Mucosa of gallbladder (tissue), 1 donor: ENCODE measurements at places on chromosomes 13 and 19. TPM values are rescaled to one million over a fixed set of nuclear protein-coding genes. Genes with fewer than 3 reads are reported as not detected.
A peak's percentile ranks its signal among the peaks of the same experiment; 100 is the strongest.

Gene C19orf85
- not detected for total RNA-seq

Gene SLC44A2
- 223 TPM for total RNA-seq

Gene POU4F1
- not detected for total RNA-seq

GRCh38 chr13:46992383-46992952 is 95.6 kb upstream of the HTR2A start:
- DNase-seq = no peak

GRCh38 chr13:112454648-112455334 is 78.6 kb downstream of the SPACA7 start:
- no peak for DNase-seq

DNA sequence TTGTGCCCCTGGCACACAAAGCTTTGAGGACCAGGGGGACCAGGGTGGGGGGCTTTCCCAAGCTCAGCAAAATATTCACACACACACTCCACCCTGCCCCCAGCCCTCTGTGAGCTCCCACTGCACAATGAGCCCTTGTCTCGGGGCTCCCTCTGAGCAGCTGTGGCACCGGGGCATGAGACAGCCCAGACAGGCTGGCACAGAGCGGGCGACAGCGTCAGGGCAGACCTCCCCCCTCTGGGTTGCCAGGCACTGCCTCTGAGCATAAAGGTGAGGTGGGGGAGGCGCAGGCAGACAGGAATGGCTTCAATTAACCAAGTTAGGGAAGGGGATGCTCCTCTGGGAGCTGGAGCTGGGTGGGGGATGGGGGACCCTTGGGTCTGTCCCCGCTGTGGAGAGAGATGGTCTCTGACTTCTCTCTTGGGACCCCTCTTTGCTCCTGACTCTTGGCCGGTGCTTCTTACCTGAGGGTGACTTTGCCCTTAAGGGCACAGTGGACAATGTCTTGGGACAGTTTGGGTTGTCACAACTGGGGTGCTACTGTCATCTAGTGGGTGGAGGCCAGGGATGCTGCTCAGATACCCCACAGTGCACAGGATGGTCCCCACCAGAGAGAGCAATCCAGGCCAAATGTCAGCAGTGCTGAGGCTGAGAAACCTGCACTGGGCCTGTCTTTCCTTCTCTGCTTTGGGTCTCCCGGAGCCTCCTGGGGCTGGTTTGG is 30.3 kb downstream of the LYL1 start:
- no peak for DNase-seq

- peak; percentile 75 for DNase-seq
Observed at GRCh38 chr13:50277906-50278305, 262.7 kb downstream of the KCNRG start.
